ENCODE measurements at places on chromosomes 12 and 14.
A peak's percentile ranks its signal among the peaks of the same experiment; 100 is the strongest.

DNA sequence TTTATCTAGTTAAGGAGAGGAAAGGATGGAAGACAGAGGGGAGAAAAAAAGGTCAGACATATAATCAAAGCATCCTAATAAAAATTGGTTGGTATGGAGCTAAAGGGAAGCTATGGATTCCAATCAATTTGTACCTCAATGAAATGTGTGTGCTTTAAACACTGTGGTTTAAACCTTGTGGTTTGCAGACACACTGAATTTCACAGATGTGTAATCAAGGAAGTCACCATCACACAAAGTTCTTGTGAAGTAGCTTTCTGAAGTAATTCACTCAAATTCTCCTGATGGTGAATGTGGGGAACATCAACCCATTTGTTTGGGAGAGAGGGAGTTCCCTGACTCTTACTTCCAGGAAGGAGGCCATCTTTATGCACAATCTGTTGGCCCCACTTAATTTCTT, 243.3 kb upstream of the KRR1 start:
- no peak for DNase-seq

DNA sequence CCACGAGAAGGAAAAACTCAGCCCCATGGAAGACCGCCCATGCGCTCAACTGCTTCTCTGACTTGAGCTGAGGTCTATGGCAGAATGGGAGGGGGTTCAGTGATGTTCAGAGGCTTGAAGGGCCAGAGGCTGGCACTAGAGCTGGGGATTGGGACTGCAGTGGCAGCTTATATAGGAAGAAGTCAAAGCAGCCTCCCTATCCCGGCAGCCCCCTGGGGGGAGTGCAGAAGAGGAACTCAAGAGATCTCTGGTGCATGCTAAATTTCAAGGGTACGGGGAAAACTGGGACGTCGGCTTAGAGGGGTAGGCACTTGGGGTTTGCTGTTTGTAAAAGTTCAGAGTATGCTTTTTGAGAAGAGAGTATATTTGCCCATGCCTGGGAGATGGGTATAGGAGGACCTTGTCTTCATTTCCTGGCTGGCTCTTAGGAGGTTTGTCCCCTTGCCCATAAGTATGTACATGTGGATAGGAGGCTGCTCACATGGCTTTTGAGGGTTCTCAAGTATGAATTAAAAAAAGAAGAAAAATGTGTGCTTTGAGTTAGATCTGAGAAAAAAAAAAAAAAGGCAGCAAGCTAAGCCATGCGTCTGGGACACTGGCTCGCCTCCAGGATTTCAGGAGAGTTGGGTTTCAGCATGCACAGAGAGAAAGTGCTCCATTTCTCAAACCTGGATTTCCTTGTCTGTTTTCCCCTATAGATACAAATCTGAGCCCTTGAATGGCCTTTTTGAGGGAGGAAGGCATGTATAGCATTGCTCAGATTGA, 3.2 kb upstream of the MEG3 start:
- DNase-seq, result no peak

DNA sequence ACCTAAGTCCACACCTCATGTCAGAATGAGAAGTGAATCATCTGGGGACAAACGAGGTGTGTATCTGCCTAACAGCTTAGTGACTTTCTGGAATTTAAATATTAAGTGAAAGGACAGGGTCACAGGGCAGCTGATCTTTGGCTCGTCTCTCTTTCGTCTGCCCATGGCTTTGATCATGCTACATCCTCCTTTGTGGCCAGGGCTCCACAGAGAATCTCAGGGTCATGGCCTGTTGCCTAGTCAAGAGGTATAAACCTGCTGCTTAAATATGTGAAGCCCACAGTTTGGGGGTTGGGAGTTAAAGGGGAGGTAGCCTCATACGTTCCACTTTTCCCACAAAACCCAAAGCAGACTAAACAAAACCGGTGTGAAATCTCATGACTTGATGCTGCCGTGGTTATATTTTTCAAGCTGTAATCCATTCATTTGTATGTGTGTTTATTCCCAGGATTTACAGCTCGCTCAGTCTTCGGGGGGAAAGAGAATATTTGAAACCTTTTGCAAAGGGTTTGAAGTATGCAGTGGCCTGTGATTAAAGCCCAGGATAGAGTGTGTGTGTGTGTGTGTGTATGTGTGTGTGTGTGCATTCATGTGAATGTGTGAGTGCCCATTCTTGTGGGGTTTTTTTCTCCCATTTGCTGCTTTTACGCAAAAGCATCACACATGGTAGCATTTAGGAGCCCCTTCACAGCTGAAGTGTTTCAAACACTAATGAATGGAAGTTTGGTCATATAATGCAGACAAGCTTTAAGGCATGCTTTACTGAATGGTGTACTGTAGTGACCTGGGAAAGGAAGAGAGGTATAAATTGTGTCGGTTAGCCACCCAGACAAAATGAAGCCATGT, 137.1 kb downstream of the HMGA2 start:
- DNase-seq, result no peak

DNA sequence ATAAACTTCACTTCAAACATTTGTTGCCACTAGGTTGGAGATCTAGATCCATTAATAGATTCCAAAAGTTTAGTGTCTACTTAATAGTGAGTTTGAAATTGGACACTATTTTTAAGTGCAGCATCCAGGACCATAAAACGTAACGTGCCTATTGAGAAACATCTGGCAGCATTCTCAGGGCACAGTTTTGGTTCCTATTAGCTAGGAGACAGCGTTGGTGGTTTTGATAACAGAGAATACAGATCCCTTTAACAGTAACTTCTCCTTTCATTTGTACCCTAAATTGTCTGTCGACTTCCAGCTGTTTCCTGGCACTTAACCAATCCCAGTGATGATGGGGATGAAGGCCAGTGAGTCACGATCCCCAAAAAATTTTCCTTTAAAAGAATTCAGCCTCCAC, 25.8 kb downstream of the KCNK10 start:
- DNase-seq, result no peak

GRCh38 chr12:57772429-57773322, at the start of gene EEF1AKMT3:
Gene EEF1AKMT3, plus strand, starts transcription at chr12:57772614. Its CDS starts 111 bp downstream, at chr12:57772725.
- peak; percentile 81 for DNase-seq
